ENCODE measurements at places on chromosomes 6 and 20.

- no peak for DNase-seq
These were observed 44.5 kb upstream of the DSE start for GRCh38 chr6:116326181-116326671.

GRCh38 chr6:135658481-135658880, 160.9 kb upstream of the AHI1 start:
- DNase-seq: no peak

GRCh38 chr6:9783567-9783966, 631.3 kb downstream of the TFAP2A start:
- DNase-seq: no peak

DNA sequence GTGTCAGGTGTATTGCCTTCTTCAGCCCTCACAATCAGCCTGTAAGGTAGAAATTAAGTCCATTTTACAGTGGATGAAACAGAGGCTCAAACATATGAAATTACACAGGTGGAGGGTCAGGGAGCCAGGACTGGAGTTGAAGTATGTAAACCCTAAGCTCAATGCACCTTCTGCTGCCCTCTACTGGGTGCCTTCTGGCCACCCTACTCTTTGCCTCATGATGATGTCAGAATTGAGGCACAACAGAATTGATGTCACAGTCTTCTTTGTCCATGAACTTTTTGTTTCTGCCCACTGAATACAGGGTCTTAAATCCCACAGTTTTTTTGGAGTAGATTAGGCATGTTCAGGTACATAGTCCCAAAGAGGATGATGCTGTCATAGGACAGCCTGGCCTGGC, 400.8 kb upstream of the CHD6 start:
- DNase-seq: no peak

DNA sequence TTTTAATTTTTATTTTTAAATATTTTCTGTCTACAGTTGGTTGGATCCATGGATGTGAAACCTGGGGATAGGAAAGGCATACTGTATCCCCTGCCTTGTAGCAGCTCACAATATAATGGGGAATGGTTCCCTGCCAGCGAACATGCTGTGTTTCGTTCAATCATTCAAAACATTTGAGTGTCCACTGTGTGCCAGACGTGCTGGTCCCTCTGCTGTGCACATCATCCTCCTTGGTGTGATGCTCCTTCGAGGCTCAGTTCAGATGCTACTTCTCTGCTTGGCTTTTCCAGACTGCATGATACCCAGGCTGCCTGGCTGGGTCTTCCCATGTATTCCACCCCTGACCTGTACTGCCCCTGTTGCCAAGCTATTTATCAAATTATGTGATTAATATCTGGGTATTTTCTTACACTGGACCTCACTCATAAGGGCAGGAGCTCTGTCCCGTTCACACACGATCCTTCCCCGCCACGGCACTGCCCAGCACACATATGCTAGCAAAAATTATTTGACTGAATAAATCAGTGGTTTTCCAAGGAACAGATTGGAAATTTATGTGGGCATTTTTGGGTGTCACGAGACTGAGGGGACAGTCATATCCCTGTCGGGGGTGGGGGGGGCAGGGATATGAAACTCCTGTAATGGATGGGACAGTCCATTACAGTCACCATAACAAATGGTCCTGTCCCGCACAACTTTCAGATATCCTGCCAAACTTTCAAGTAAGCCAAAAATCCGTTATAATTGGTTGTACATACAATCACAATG, 4.9 kb downstream of the SDCBP2 start:
- no peak for DNase-seq

DNA sequence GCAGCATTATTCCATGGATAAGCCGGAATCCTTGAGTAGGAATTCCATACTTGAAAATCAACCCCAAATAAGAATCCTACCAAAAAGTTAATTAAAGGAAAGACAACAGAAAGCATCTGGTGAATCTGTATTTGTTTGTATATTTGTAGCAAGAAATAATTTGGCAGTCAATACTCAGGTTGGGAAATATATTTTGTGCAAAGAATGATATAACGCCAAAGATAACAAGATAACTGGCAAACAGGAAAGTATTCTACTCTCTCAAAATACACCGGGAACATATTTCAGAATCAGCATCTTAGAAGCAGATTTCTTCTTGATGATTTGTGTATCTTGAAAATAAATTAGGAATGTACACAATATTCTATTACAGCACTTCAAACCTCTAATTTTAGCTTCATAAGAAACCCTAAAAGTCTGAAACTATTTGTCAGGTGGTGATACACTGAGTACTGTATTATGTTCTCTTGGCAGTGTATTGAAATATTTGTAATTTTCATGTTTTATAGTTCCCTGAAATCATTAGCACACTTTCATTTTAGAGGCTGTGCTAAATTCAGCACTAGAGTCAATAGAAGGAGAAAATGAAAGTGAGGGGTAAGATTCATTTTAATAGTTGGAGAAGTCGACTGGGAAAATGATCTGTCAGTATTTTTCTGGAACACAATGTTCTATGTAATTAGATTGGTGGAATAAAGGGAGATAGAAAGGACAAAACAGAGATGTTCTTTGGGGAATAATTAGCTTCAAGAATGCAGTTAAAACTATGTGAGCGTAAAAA, 879.7 kb upstream of the GJE1 start:
- DNase-seq: no peak

GRCh38 chr6:75103431-75103830, 102.4 kb downstream of the COL12A1 start:
- DNase-seq: no peak

DNA sequence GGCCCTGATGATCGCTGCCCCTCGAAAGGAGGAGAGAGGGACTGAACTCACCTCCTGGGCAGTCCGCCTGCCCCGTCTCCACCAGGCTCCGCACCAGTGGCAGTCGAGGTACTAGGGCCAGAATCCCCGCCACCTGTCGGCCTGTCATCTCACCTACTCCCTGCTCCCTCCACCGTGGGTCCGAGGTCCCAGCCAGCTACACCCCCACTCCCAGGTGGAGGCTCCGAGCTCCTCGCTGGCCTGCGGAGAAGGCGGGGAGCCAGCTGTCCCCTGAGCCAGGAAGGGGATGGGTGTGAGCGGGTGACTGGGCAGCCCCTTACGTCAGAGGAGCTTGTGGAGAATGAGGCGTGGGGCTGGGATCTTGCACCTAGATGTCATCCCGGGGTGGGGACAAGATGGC, 1066.5 kb upstream of the MANEA start:
- DNase-seq: no peak

- no peak for DNase-seq
These were observed 100.7 kb upstream of the STMND1 start for GRCh38 chr6:17001188-17001587.

DNA sequence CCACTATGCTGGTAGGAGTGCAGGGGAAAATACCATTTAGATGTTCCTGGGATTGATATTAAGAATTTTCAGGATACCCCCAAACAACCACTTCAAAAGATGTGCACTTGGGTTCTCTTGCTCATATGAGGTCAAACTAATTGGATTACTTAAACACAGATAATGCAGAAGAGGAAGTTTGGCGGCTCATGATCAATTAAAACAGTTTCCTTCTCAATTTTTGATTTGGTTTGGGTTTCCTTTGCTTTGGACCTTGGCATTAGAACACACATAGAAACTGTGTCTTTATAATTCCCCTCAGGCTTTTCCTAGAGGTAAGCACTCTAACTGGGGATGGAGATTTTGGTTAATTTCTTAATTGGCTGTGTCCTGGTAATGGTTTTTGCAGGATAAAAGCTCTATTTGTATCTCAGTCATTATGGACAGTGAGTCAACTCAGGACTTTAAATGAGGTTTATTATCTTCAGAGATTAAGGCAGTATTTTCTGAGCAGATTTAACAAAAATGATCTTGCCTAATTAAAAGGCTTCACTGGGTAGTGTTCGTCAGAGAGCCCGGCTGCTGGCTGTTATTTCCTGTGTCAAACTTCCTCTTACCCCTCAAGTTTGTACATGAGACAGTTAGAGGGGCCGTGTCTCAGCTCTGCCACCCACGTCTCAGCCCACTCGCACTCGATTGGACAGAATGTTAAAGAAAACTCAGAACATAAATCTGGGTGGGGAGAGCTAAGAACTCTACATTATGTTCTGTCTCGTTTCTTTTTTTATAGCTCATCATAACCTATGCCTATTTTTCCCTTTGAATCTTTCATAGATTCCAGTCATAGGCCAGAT, 50.3 kb upstream of the PREP start:
- DNase-seq: no peak

- no peak for DNase-seq
These were observed 137.0 kb upstream of the TENT5A start for GRCh38 chr6:81889377-81890053.

DNA sequence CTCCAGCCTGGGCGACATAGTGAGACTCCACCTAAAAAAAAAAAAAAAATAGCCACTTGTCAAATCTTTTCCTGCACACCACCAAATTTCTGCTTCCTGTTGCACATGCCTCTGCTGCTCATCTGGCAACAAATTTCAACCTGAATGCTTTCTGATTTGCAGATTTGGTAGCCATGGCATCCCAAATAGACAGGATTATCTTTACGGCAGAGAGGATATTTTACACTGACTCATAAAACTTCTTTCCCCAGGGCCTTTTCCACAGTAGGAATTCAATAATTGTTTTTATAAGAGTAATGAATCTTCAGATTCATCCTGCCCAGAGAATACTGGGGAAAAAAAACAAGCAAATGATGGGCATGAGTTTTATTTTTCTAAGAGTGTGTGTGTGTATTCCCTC, 264.6 kb downstream of the FRK start:
- no peak for DNase-seq

Data from left kidney (tissue), 8 donors.